Sigmoid colon (tissue), 7 donors: ENCODE measurements at places on chromosomes 6 and 20. TPM values are rescaled to one million over a fixed set of nuclear protein-coding genes. Genes with fewer than 3 reads are reported as not detected.
A peak's percentile ranks its signal among the peaks of the same experiment; 100 is the strongest.

DNA sequence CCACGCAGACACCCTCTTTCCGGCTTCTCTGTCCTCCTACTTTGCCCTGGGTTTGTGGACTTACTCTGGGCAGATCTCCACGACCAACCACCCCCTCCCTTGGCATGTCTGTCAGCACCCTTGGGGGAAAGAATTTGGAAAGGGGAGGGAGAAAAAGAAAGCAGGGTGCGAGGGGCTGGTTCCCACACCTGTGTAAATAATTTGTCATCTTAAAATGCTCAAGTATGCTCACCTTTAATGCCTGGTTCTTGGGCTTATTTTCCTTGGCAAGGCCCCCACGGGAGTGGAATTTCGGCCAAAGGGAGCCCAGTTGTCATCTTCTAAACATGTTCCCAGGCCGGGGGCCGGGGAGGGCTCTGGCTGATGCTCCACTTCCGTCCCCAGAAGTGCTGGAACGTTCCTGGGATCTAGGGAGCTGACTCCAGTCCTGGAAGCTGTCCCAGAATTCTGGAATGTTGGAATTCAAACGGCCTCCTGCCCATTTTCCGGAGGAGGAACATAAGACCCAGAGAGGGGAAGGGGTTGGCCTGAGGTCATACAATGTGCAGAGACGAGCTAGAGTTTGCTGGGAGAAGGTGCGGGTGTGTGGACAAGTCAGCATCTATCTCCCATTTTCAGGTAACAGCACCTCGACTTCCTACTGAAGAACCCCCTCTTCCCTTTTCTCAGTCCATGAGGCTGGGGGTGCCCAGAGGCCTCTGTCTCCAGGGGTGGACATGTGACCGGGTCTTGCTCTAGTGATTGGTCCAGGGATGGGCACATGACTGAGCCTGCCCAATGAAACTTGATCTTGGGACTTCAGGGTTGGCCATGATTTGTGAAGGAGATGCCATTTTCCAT, 122.3 kb downstream of the CEBPB start:
- DNase-seq = peak; percentile 91

GRCh38 chr6:99613705-99614429, 7.2 kb downstream of the PRDM13 start:
- no peak for DNase-seq

- no peak for DNase-seq
These were observed 31.8 kb downstream of the GLP1R start for GRCh38 chr6:39080246-39080875.

DNA sequence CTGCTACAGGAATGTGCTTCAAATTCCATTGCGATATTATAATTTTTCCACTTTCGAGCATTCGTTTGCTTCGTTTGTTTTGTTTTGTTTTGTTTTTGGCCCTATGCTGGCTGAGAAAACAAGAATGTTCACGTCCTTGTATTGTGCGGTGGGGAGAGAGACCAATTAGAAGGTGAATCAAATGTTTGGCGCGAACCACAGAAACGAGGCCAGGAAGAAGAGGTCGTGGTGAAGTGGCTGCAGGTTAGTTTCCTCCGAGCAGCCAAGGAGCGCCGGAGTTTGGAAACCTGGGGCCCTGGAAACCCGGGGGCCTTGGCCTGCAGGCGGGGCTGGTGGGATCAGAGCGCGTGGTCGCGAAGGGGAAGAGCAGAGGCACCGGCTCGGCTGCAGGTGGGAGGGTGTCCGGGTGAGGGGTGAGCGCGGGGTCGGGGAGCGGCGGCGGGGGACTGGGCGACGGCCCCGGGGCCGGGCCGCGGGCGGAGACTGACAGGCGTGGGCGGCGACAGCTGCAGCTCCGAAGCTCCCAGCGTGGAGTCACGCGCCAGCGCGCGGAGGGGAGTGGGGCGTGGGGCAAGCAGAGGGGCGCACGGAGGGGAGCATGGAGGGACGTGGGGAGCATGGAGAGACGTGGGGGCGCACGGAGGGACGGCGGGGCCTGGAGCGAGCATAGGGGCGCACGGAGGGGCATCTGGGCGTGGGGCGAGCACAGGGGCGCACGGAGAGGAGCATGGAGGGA, 141.5 kb upstream of the PDE10A start:
- no peak for DNase-seq

GRCh38 chr20:24118034-24118433, 129.5 kb upstream of the GGTLC1 start:
- DNase-seq = peak; percentile 4

DNA sequence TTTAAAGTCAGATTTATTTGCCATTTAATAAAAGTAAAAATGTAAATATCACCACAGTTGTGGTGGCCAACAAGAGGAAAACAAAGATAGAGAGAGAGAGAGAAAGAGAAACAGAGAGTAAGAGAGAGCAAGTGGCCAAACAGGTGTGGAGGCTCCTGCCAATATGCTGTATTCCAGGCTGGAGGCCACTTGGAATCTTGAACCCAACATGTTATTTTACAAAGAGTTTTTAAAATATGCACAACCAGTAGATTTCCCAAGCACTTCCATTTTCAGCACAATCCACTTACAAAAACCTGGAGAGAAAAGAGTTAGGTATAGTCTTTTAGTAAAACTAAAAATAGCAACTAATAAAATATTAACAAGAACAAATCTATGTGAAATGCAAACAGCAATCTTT, 1323.1 kb upstream of the CITED2 start:
- DNase-seq = no peak

DNA sequence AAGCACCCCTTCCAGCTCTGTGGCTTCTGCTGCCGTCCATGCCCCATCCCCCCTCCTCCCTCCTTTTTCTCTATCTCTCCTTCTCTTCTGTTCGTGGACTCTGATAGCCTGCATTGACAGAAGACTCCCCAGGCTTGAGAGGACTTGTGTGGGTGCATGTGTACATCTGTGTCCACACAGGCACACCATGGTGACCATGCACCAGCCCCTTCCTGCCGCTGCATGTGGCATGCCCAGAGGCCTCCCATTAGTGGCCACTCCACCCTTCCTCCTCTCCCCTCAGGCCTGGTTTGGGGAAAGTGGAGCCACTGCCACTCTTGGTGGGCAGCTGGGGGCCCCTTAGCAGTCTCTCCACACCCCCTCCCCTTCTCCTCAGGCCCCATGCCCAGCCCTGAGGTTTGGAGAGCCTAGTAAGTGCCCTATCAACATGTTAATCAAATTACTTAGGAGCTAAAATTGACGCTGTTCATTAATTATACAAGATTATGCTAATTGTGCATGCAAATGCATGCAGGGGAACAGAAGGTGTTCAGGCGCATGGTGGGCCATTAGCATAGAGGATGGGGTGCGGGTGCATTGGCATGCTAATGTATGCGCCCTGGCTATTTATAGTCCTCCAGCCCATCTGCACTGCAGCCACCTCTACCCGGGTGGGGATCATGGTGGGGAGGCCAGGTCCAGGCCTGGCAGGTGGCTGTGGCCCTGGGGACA, 45.9 kb downstream of the EBF4 start:
- no peak for DNase-seq

DNA sequence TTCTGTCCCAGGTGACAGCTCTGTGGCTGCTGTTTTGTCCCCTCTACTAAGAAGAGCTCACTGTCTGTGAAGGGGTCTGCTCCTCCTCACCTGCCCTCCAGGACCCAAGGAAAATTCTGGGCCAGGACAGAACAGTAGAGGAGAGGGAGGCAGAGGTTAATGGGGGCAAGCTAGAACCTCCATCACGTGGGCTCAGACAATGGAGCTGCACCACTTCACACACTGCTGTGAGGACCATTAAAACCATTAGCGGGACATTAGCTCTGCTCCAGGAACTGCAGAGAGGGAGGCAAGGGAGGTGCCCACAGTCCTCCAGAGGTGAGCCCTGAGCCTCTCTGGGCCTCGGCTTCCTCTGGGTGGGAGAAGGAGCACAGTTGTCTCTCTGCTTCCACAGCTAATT, 78.4 kb downstream of the NOL4L start:
- no peak for DNase-seq

- DNase-seq = no peak
These were observed 604.7 kb downstream of the RFPL4B start for GRCh38 chr6:112951829-112952228.

GRCh38 chr6:133774356-133774755, 114.6 kb upstream of the TCF21 start:
- DNase-seq = no peak

GRCh38 chr6:41470029-41470330, 76.2 kb upstream of the FOXP4 start:
- no peak for DNase-seq

GRCh38 chr6:123024976-123025375, 28.9 kb downstream of the CLVS2 start:
- no peak for DNase-seq

- no peak for DNase-seq
These were observed 116.5 kb upstream of the LAMP5 start for GRCh38 chr20:9397928-9398327.

DNA sequence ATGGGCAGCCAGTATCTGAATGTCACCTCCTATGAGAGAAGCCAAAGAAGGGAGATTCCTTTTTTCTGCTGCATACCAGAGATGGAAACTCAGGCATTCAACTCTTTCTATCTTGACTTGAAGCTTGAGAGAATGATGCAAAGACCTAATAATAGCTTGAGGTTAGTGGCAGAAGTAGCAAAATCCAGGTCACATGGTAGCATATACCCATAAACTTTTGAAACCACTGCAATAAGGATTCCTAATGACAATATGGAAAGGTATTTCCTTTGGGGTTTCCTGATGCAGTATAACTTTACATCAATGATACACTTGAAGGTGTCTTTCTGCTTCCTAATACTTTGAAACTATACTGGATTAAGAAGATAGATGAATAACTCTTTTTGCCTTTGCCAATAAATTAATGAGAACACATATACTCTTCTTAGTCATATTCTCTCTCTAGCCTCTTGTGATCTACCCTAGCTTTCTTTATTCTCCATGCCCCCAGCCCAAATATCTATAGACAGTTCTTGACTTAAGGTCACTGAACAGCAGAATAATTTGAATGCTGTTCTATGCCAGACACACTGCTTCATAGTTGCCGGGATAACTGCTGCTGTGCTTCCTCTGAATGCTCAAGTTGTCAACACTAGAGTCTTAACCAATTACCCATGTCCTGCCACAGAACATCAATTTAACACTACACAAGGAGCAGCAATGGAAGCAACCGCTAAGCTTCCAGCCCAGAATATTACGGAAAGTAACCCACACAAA, 155.5 kb upstream of the SIM1 start:
- DNase-seq = no peak

The DEFB132 gene
- 0.06 TPM for polyA plus RNA-seq

The GNRH2 gene
- 0.34 TPM for polyA plus RNA-seq

The TMEM217 gene
- 0.90 TPM for polyA plus RNA-seq

The VWA7 gene
- 2.8 TPM for polyA plus RNA-seq
